ENCODE measurements at places on chromosomes 13 and 19.

DNA sequence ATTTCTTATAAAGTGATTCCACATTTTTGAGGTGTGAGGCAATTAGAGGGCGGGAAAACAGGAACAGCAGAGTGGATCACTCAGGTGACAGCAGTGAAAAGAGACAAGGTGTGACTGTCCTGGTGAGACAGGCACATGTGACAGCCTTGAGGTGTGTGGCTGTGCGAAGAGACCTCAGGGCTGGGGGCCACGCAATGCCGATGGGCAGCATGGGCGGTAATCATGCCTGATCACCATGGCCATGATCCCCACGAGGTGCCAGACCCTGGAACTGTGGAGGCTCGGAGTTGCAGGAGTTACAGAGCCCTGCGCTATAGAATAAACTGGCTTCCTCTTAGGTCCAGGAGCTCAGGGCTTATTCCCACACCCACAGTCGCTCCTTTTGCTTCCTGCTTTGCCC is 2.0 kb downstream of the SPACA6 start:
- no peak for DNase-seq

DNA sequence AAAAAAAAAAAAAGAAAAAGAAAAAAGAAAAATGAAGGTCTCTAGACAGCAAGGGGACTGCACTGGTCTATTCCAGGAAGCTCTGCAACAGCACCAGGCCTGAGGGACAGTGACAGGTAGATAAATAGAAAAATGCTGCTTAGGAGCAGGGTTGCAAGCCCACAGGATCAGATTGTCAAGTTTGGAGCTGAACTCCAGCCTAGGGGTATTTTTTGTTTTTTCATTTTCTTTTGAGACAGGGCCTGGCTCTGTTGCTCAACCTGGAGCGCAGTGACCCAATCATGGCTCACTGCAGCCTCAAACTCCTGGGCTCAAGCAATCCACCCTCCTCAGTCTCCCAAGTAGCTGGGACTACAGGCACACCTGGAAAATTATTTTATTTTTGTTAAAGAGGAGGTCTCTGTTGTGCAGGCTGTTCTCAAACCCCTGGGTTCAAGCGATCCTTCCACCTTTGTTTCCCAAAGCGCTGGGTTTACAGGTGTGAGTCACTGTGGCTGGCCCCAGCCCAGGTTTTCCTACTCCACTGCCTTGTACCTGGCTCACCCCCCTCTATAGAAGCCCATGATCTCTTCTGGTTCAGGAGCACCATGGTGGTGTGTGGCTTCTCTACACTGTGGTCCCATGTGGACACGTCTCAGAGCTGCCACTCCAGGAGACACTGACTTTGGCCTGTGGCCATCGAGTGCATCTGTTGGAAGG is 23.9 kb downstream of the POP4 start:
- no peak for DNase-seq

DNA sequence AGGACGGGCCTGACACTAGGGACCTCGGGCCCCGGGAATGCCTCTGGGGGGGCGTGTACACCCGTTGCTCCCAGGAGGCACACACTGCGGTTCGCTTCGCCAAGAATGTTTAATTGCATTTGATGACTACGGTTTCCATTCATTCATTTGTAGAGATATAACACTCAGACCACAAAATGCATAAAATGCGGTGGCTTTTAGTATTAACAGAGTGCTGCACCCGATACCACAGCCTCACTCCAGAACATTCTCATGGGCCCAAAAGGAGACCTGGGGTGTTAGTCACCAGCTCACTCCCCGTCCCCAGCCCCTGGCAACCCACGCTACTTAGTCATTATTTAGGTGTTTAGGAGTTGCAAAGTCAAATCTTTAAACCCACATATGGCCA is 21.8 kb downstream of the HCN2 start:
- DNase-seq: no peak

- no peak for DNase-seq
Observed at GRCh38 chr13:26038931-26039475, 12.8 kb downstream of the SHISA2 start.

GRCh38 chr13:28022848-28023518 is 34.5 kb upstream of the URAD start:
- DNase-seq: no peak

- DNase-seq: no peak
Observed at GRCh38 chr19:16141043-16141442, 2.4 kb upstream of the HSH2D start.

- no peak for DNase-seq
Observed at GRCh38 chr13:24212254-24212653, 51.7 kb downstream of the SPATA13 start.

GRCh38 chr19:18849838-18850400 is 18.2 kb downstream of the UPF1 start:
- DNase-seq: no peak

DNA sequence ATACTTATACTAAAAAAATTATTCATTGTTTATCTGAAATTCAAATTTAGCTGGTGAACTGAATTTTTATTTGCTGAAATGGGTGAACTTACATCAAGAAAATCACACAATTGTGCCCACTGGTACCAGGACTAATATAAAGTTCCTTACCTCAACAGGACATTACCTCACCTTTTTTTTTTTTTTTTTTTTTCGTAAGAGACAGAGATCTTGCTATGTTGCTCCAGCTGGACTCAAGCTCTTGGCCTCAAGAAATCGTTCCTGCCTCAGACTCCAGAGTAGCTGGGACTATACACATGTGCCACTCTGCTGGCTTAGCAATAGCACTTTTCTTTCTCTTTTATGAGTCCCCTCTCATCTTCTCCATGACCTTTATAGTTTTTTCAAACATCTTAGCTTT is 22.5 kb upstream of the NDFIP2 start:
- no peak for DNase-seq

GRCh38 chr19:17965370-17966128 is 1.4 kb upstream of the KCNN1 start:
- DNase-seq: no peak

- DNase-seq: no peak
Observed at GRCh38 chr13:34302596-34302995, 484.6 kb downstream of the RFC3 start.

DNA sequence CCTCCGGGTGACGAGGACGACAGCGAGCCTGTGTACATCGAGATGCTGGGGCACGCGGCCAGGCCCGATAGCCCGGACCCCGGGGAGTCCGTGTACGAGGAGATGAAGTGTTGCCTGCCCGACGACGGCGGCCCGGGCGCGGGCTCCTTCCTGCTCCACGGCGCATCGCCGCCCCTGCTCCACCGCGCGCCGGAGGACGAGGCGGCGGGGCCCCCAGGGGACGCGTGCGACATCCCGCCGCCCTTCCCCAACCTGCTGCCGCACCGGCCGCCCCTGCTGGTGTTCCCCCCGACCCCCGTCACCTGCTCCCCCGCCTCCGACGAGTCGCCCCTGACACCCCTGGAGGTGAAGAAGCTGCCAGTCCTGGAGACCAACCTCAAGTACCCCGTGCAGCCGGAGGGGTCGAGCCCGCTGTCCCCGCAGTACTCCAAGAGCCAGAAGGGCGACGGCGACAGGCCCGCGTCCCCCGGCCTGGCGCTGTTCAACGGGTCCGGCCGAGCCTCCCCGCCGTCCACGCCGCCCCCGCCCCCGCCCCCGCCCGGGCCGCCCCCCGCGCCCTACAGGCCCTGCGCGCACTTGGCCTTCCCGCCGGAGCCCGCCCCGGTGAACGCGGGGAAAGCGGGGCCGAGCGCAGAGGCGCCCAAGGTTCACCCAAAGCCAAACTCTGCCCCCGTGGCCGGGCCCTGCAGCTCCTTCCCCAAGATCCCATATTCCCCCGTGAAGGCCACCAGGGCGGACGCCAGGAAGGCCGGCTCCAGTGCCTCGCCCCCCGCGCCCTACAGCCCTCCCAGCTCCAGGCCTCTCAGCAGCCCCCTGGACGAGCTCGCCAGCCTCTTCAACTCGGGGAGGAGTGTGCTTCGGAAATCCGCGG is 511.3 kb downstream of the MYO16 start:
- DNase-seq: no peak

- no peak for DNase-seq
Observed at GRCh38 chr19:45529420-45529785, 22.1 kb downstream of the VASP start.

DNA sequence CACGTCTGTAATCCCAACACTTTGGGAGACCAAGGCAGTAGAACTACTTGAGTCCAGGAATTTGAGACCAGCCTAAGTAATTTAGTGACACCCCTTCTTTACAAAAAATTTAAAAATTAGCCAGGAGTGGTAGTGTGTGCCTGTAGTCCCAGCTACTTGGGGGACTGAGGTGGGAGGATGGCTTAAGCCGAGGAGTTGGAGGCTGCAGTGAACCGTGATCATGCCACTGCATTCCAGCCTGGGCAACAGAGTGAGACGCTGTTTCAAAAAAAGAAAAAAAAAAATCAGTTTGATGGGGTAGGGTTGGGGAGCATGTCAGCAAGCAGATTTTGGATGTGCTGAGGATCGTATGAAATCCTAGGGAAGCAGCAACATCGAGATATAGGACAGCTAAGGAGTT is 4.2 kb downstream of the CEACAM19 start:
- DNase-seq: no peak

GRCh38 chr13:97127842-97128241 is 94.3 kb upstream of the MBNL2 start:
- DNase-seq: no peak

DNA sequence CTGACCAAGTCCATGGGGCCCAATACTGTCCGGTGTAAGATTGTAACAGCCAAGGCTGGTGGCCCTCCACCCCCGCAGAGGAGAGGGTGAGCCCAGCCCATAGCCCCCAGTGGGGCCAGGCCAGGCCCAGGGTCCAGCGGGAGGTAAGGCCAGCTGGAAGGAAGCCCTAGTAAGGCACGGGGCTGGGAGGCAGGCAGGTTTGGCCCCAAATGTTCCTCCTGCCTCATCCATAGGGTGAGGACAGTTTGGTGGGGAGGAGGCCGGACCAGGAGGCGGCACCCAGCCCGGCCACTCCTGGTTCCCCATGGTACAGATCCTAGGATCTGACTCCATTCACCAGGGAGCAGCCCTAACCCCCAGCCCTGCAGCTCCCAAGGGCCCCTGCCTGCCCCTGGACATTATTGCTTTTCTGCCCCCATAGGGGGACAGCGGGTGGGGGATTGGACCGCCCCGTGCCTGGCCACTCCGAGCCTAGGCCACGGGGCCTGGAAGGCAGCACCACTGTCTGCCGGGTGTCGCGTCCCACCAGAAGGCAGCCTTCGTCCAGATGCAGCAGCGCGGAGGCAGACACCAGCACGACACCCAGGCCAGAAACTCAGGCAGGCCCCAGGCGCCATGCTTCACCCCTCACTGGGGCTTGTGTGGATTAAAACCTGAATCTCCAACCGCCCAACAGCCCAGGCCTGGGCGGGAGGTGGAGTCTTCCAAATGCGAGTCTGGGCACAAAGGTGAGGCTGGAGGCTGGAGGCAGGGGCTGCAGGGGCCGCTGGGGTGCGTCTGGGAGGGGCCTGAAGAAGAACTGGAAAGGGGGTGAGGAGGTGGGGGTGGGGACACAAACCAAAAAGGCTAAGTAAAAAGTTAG is 6.7 kb upstream of the CCNP start:
- DNase-seq: no peak

GRCh38 chr19:16326401-16327168 is 2.0 kb downstream of the KLF2 start:
- peak; percentile 60 for DNase-seq

- DNase-seq: no peak
Observed at GRCh38 chr13:99158846-99159245, 41.8 kb upstream of the UBAC2 start.

DNA sequence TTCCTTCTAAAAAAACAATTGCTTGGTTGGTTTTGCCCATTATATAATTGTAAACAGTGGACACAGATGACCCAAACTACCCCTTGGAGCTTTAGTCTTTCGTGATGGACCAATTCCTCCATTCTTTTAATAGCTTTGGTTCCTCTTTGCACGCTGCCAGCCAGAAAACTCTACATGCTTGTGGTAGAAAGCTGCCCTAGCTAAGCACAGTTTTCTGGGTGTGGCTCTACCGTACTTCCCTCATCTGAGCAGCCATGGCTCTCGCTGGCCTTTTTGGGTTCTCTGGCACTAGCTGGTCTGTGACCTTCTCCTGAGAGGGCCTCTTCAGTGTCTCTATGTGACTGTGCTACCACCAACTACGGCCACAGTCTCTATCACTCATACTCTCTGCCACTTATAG is 29.9 kb upstream of the CEBPA start:
- no peak for DNase-seq

- DNase-seq: no peak
Observed at GRCh38 chr19:55553217-55554182, 8.2 kb upstream of the SBK3 start.

- peak; percentile 6 for DNase-seq
Observed at GRCh38 chr13:73212482-73212881, 153.7 kb downstream of the KLF5 start.

DNA sequence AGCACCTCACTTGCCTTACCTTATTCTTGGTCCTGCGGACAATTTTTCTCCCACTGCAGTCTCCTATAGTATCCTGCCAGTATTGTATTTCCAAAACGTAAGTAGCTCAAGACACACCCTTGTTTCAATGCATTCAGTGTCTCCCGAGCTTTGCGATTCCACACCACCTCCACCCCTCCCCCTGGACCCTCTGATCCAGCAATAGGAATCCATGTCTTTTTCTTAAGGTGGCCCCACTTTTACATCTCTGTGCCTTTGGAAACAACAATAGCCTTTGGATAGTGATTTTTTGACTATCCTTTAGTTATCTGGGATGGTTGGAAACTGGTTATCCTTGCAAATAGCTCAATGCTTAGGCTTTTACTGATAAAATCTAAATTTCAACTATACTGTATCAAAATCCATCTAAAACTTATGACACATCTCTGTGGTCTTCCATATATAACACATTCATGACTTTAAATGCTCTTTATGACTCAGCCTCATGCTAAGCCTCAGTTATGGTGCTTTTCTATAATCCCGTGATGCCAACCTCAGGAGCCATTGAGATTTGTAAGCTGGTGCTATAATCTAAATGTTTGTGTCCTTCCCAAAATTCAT is 27.1 kb downstream of the FAM216B start:
- no peak for DNase-seq

DNA sequence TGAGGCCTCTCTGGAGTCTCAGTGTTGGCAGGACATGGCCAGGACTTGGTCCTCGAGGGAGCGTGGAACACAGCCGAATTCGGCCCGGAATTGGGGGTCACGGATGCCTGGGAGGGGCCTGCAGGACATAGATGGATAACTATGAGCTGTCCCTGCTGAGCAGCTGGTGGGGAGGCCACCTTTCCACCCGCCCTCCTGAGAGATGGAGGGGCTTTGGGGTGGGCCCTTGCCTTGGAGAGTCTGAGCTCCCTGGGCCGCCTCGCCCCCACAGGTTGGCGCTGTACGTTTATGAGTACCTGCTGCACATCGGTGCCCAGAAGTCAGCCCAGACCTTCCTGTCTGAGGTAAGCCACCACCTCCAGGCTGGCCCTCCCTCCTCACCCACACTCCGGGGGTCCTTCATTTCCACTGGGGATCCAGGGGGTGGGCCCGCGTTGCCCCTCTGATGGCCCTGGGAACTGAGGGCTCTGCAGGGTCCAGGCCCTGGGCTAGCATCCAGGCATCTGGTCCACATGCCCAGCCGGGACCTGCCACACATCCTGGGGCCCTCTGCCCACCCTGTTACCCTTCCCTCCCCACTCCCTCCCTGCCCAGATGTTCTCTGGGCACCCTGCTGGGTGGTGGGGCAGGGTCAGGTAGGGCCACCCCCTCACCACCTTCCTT is 8.0 kb downstream of the SSBP4 start:
- DNase-seq: no peak

GRCh38 chr19:55641426-55642152 is 787 bp downstream of the ZNF580 start:
- peak; percentile 45 for DNase-seq

- no peak for DNase-seq
Observed at GRCh38 chr19:19637186-19637522, 6.3 kb downstream of the GMIP start.

- no peak for DNase-seq
Observed at GRCh38 chr13:26563713-26564112, 6.2 kb downstream of the WASF3 start.
